Activated CD8-positive, alpha-beta T cell treated with anti-CD3 and anti-CD28 coated beads, Interleukin-2, amount 10 ng/mL, durations not matched to agents 7 days and 5 days (primary cell): ENCODE measurements at places on chromosomes 5 and 9.

GRCh38 chr5:135265497-135266302 lies 133.3 kb downstream of the MACROH2A1 start:
- H3K4me3 ChIP-seq = no peak overlapping the region
- no peaks in the 10 kb centered on the region for H3K4me1 ChIP-seq
- H3K36me3 ChIP-seq = no peaks in the 10 kb centered on the region
- DNase-seq = no peak
- H3K27me3 ChIP-seq = peaks cover 26% of the 10 kb centered on the region
- H3K27ac ChIP-seq = no peak overlapping the region

- H3K4me1 ChIP-seq = peaks cover 91% of the 10 kb centered on the region
- H3K27me3 ChIP-seq = no peaks in the 10 kb centered on the region
- DNase-seq = no peak
- peak overlapping the region; percentile 94 for H3K27ac ChIP-seq
- peaks cover 15% of the 10 kb centered on the region for H3K36me3 ChIP-seq
Observed at GRCh38 chr5:132104556-132104955, 31.0 kb downstream of the CSF2 start.

DNA sequence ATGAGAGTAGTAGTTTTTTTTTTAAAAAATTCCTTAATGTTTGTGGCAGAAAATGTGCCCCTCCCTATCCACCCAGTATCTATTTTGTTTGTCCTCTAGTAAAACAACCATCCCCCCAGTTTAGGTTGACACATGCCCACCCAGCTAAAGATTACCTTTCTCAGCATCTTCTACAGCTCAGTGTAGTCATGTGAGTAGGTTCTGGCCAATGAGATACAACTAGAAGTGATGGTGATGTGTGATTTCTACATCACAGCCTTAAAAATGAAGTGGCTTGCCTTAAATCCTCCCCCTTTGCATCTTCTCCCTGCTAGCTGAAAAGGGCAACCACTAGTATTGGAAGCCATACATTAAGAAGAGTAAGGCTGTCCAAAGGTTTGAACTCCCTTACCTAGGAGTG lies 14.9 kb downstream of the CHD1 start:
- H3K4me1 ChIP-seq = peaks cover 37% of the 10 kb centered on the region
- peaks cover 36% of the 10 kb centered on the region for H3K36me3 ChIP-seq

GRCh38 chr5:134656690-134657089 lies 8.1 kb downstream of the SEC24A start:
- DNase-seq = no peak
- no peaks in the 10 kb centered on the region for H3K27me3 ChIP-seq
- H3K4me1 ChIP-seq = peaks cover 11% of the 10 kb centered on the region
- peaks cover 18% of the 10 kb centered on the region for H3K36me3 ChIP-seq
- H3K27ac ChIP-seq = no peak overlapping the region
- H3K4me3 ChIP-seq = no peak overlapping the region

DNA sequence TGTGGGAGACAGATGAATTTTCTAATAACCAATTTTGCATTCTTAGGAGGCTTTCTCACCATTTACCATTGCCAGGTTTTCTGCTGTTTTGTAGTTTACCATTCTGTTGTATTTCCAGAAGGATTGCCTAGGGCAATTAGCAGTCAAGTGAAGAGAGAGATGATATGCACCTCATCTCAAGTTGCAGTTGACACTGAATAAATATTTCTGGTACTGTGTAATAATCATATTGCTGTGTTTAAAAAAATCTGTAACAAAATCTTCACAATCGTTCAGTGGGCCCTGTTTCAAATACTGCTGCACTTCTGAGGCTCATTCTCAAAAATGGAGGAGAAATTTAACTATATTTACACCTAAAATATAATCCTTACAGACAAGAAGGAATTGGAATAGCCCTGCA lies 706.1 kb upstream of the PTPRD start:
- no peaks in the 10 kb centered on the region for H3K4me1 ChIP-seq
- H3K4me3 ChIP-seq = no peak overlapping the region
- no peak for DNase-seq
- H3K27me3 ChIP-seq = no peaks in the 10 kb centered on the region
- H3K36me3 ChIP-seq = no peaks in the 10 kb centered on the region
